ENCODE measurements at places on chromosomes 3 and 15.
A peak's percentile ranks its signal among the peaks of the same experiment; 100 is the strongest.

- DNase-seq = no peak
These were observed 68.2 kb downstream of the RAB11A start for GRCh38 chr15:65937476-65937875.

DNA sequence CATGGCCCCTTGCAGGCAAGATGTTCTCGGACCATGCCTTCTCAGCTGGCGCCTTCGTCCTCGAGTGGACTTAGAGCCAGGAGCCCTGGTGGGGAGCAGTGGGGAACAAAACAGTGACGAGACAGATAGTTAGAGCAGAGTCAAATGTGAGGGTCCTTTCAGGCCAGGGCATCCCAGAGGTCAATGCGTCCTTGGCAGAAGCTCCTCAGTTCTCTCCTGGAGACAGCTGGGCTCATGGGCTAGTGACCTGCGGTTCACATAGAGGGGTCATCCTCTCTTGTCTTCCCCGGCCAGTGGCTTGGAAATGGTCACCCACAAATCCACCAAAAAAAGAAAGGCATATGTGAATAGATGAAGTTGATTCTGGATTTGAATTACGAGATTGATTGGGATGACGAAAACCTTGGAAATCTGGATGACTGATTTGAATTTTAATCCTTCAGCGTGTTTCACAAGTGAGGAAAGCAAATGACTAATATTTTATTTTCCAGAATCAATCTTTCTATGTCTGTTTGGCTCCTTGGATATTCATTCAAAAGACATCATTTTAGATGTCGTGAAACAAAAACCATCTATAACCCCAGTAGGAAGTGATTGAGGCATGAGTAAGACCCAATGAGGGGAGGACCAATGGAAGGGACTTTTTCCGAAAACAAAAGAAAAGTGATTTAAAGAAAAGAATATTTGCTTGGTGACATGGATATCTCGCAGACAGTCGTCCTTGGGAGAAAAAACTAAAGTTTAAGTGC lies 84.5 kb downstream of the ASB7 start:
- no peak for DNase-seq

DNA sequence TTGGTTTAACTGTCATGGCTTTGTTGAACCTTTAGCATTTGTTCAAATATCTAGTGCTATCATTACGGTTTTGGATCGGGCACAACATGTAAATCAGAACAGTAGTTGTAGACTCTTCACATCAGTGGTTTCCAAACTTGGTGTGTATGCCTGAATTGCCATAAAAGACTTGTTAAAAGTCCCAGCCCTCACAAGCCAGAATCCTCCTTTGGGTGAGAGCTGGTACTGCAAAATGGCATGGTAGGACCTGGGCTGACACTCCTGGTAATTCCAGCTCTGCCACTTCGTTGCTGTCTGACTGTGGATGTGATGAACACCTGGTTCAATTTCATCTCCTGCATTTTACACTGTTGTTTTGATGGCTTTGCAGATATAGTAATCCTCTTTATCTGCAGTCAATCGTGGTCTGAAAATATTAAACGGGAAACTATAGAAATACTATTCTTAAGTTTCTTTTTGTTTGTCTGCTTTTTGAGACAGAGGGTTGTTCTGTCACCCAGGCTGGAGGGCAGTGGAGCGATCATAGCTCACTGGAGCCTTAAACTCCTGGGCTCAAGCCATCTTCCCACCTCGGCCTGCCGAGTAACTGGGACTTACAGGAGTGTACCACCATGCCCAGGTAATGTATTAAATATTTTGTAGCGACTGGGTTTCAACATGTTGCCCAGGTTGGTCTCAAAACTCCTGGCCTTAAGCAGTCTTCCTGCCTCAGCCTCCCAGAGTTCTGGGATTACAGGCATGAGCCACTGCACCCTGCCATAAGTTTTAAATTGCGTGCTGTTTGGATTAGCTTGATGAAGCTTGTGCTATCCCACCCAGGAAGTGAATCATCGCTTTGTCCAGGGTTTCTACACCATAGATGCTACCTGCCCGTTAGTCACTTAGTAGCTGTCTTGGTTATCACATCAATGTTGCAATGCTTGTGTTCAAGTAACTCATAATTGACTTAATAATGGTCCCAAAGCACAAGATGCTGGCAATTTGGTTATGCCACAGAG lies 61.6 kb downstream of the RAB7A start:
- DNase-seq = peak; percentile 43

DNA sequence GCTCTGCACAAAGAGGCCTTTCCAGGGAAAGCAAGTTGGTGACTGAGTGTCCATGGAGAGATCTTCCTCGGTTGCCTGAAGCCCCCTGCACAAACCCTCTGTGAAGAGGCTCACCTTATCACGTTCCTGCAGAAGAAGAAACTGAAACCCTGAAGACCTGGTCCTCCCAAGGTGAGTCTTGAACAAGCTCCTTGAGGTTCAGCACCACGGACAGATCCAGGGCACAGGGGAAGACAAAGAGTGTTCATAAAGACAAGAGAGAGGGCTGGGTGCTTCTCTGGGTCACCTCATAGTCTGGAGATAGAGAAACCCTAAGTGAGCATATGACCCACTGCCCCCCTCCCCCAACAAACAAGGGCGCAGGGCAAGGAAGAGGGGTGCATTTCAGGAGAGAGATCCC lies 21.7 kb upstream of the TBC1D21 start:
- DNase-seq = peak; percentile 43

GRCh38 chr15:100849021-100849854 lies 30.4 kb upstream of the ALDH1A3 start:
- no peak for DNase-seq

DNA sequence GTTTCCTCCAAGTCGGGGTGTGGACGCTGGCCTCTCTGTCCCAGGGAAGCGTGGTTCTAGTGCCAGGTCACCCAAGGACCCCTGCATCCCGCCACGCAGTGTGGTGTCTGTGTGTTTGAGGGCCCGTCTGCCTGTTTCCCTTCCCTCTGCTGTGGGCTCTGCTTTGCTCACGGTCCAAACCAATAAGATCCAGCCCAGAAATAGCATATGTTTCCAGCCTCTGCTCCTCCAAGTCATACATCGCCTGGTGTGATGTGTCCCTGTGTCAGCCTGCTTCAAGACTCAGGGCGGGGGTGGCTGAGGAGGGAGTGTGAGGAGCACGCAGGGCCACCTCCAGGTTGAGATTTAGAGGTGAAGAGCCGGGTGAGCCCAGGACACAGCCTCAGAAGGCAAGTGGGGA lies 21.9 kb upstream of the RPL29 start:
- DNase-seq = no peak

DNA sequence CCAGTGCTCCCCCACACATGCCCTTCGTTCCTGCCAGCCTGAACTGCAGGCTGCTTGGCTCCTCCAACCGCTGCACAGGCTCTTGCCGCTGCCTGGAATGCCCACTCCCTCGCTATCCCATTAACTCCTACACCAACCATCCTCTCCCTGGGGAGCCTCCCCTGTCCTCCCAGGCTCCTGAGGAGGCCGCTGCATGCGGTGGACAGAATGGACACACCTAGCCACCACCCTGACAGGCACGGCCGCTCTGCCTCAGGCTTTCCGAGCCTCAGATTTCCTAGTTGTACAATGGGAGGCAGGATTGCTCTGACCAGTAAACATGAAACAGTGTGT lies 2.3 kb downstream of the PLXNB1 start:
- DNase-seq = no peak

DNA sequence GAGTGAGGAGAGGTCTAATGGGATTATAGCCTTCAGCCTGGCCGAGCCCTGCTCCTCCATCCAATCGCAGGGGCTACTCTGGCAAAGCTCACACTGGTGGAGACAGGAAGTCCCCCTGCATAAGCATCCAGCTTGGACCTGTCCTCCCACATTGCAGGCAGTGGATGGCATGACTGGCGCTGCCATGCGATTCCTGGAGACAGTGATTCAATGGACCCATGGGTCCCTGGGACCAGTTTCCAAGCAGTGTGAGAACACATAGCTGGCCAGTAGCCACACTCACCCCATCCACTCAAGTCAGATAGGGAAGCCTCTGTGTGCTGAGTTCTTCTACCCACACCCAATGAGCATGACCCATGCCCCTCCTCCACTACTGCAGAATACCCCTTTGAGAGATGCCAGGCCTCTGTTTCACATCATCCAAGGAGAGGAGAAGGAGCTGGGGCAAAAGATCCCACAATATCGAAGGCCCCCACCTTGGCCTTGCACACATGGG lies 18.1 kb upstream of the POC1A start:
- no peak for DNase-seq

GRCh38 chr15:69643476-69643875 lies 190.9 kb downstream of the RPLP1 start:
- no peak for DNase-seq

DNA sequence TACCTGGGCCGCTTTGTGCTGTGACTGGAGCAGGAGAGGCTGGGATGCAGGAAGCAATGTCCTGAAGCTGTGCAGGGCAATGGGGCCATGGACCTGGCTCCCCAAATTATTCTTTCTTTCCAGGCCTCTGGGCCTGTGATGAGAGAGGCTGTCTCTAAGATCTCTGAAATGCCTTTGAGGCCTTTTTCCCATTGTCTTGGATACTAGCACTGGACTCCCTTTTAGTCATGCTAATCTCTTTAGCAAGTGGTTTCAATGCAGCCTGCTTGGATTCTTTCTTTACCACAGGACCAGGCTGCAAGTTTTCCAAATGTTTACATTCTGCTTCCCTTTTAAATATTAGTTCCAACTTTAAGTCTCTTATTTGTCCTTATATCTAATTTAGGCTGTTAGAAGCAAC lies 64.8 kb upstream of the SGO1 start:
- DNase-seq = no peak

GRCh38 chr3:104031598-104031997 lies 1335.1 kb upstream of the ALCAM start:
- no peak for DNase-seq

DNA sequence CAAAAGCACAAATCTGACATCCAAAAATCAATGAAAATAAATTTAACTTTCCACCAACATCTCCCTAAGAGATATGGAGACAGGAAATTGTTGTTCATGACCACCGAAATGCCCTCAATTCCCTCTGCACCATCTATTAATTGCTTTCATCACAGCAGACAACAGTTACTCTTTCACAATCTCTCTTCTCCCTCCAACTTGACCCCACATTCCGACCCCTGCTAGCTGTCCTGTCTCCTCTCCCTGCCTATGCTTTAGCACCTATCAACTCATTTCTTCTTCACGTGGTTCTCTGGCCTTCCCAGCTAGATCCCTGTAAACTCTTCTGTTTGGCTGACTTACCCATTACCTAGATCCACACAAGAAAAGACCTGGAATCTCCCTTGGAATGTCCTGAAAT lies 173.9 kb upstream of the ADAMTS9 start:
- no peak for DNase-seq

DNA sequence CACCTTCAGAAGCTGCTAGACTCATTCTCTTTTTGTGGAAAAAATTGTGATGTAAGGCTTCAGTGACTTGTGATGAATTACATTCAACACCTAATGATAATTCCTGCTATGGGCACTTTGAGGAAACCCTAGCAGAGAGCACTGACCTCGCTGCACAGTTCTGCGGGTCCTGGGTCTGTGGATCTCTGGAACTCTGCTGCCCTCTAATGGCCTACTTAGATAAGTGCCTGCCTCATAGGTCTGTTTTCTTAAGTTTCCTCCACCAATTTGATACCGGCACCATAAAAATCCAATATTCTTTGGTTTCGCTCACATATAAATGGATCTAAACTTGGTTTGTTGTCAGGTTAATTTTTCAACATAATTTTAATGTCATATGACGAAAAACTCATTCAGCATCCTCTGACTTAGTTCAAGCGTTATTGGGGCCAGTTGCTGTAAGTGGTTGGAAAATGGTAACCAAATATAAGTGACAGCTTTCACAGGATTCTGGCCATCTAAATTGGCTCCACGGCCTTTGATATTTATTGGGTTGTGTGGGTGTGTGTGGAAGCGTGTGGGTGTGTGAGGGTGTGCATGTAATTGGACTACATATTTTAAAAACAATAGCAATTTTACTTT lies 10.4 kb downstream of the SLITRK3 start:
- no peak for DNase-seq

DNA sequence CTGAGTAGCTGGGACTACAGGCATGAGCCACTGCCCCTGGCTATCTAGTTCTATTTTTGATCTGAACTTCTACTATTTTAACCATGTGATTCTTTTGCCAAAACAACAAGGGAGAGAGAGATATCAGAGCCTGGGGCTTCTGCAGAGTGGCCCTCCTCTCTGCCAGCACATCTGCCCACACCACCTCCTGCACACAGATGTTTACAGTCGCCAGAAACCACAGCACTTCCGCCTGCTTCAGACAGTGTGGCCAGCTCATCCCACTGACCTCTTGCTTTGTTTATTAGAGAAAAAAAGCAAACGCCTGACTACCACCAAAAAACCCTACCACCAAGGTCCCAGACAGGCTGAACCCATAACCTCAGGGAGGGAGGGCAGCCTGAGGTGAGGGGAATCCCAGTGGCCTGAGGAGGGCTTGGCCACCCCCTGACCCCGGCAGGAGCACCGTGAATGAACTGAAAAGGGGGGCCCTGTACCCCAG lies 85.9 kb upstream of the ABHD2 start:
- DNase-seq = no peak

DNA sequence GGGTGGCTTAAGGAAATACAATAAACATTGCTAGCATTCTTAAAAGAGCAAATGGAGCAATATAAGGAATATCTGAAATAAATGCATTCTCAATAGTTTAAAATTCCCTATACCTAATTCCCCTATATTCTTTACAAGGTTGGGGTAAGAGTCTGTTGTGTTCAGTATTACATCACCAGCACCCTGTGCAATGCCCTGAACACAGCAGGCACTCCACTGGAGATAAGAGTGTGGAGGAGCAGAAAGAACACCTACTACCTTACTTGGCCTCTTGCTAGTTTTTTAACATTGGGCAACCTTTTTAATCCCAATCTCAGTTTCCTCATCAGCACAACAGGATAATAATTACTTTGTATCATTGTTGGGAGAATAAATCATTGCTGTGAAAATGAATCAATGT lies 140.2 kb upstream of the PLXND1 start:
- DNase-seq = no peak

DNA sequence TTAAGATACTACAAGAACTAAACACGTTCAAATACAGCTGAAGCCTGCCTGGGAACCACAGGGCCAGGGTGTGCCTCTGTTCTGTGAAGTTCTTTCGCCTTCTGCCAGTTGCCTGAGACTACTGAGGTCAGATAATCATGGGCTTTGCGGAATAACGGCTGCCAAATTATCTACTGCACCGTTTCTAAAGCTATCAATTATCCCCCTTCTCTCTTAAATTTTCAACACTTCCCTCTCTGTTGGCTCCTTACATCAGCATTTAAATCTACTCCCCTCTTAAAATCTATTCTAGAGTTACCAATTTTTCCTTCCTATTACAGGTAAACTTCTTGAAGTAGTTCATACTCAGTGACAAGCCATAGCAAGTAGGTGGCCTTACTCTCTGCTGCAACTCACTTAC lies 6.2 kb upstream of the NEO1 start:
- no peak for DNase-seq

GRCh38 chr3:50205413-50206276 lies 574 bp downstream of the SLC38A3 start:
- DNase-seq = peak; percentile 79

- peak; percentile 75 for DNase-seq
These were observed 25.9 kb downstream of the MELTF start for GRCh38 chr3:197003461-197004385.

GRCh38 chr3:134339913-134340312 lies 34.3 kb downstream of the AMOTL2 start:
- DNase-seq = no peak

All from HuH-7.5 (cell line).